ENCODE measurements at places on chromosomes 3 and 15. TPM values are rescaled to one million over a fixed set of nuclear protein-coding genes. Genes with fewer than 3 reads are reported as not detected.

The CAND2 gene
- total RNA-seq: 2.2 TPM

DNA sequence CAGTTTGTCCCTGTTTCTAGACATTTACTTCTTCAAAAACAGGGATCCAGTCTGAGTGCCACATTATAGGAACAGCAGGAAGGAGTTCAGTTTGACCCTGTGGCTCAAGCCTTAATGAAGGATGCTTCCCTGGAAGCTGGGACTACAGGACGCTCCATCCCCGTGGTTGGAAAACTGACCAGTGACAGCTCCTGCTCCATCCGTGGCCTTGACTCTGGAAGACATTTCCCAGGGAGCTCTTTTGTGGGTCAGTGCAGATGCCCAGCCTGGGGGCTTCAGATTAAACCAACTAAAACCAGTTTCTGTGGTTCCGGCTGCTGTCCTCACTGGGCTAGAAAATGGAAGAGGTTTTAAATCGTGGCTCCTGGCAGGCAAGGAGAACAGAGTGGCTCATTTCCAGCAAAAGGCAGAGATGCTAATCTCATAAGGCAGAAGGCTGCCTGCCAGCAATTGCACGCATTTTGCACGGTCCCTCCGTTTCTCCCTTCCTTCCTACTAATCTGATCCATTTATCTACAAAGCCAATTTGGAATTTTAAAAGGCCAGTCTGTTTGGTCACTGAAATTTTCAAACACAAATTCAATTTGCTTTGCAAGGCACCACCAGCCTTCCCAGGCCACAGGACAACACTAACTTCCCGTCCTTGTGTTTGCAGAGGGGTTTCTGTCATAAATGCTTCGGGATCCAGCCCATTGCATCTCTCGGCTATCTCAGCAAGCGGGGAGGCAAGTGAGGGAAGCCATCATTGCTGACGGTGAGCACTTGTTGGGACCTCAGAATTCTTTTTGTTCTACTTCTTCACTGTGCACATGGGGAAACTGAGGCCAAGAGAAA is 6.2 kb upstream of the SSUH2 start:
- DNase-seq: no peak

GRCh38 chr15:81947548-81947947 is 98.3 kb downstream of the MEX3B start:
- DNase-seq: no peak

GRCh38 chr3:47283591-47284364 is 1.0 kb downstream of the KLHL18 start:
- DNase-seq: peak; percentile 63

DNA sequence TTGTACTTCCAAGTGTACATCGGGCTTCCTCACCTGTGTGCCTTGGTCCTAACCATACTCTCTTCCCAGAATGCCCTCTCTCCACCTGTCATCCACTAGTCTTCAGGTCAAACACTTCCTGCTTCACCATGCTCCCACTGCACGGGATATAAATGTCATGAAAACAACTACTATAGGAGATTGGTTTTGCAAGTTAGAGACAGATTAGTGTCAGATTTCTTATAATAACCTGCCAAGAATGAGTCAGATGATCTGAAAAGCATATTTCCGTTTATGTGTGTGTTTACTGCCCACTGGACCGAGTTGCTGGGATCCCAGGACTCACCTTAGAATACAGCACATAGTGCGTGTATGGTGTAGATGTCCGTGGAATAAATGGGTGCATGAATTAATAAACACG is 21.4 kb downstream of the PLA1A start:
- no peak for DNase-seq

The CCK gene
- total RNA-seq: not detected

Data from activated CD4-positive, alpha-beta T cell treated with anti-CD3 and anti-CD28 coated beads for 36 hours (primary cell).